ENCODE measurements at places on chromosomes 5 and 9. TPM values are rescaled to one million over a fixed set of nuclear protein-coding genes. Genes with fewer than 3 reads are reported as not detected.
A peak's percentile ranks its signal among the peaks of the same experiment; 100 is the strongest.

DNA sequence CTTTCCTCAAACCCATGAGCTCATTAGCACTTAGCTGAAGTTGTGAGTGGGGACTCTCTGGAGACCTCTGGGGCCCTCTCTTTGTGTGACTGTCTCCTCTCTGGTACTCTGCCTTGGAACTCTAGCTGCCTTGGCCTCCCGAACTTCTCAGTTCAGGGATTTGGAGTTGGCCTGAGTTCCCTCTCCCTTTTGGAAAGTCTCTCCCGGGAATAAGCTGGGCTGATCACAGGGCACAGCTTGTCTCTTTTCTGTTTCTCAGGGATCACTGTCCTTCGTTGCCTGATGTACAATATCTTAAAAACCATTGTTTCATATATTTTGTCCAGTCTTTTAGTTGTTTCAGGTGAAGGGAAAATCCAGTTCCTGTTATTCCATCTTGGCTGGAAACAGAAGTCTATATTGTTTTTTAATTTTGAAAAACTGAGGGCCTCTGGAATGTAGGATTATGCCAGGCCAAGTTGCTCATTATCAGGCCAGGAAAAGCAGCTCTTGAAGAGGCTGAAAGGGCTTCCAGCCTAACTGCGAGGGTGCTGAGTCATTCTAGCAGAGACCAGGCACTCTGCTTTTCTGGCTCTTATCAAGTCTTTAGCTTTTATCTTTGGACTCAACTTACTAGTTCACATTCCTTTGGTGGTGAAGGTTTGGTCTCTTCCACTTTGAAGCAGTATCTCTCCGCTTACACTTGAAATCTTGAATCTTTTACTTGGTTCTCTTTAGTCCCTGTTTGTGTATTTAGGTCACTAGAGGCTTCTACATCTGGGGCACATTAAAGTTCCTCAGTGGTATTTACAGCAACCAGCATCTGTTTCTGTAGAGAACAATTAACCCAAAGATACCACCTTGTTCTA is 8.4 kb upstream of the RGS3 start:
- H3K27ac ChIP-seq, result peak overlapping the region; percentile 87
- no peaks in the 10 kb centered on the region for H3K27me3 ChIP-seq
- DNase-seq, result peak; percentile 77
- no peak overlapping the region for H3K4me3 ChIP-seq
- H3K36me3 ChIP-seq, result no peaks in the 10 kb centered on the region

- no peaks in the 10 kb centered on the region for H3K4me1 ChIP-seq
- H3K36me3 ChIP-seq, result no peaks in the 10 kb centered on the region
- no peak overlapping the region for H3K27ac ChIP-seq
- no peaks in the 10 kb centered on the region for H3K27me3 ChIP-seq
These were observed 457.3 kb downstream of the DMAC1 start for GRCh38 chr9:7342229-7342628.

DNA sequence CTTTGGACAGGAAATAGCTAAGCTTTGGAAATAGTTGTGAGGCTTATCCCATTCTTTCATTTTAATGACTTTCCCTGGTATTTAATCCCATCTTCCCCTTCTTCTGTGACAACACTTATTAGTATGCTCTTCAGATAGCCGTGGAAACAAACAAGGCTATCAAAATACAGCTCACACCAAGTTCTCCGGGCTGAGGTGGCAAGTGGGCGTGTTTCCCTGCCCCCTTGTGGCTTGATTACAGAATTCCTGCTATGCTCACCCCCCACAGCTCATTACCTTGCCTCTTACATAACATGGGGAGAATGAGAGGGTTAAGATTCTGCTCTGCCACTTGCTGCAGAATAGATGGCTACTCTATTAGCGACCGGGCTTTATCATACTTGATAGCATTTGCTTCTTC is 437.1 kb upstream of the TLE4 start:
- no peak overlapping the region for H3K4me3 ChIP-seq
- H3K27me3 ChIP-seq, result no peaks in the 10 kb centered on the region
- no peak overlapping the region for H3K27ac ChIP-seq

The GDA gene
- total RNA-seq, result 0.44 TPM

DNA sequence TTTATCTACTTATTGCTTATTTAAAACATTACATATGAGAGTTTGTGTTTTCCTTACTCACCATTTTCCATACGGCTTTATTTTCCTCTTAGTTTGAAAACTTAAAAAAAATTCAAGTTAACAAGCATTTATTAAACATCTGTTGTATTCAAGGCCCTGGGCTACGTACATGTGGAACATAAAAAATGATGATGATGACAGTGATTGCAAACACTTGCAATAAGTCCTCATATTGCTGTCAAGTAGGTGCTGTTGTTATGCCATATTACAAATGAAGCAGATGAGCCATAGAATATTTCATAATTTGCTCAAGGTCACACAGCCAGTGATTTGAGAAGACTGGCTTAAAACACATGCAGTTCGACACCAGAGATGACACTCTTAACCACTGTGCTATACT is 180.6 kb downstream of the COMMD10 start:
- no peak overlapping the region for H3K27ac ChIP-seq
- H3K36me3 ChIP-seq, result no peaks in the 10 kb centered on the region
- no peak for DNase-seq
- H3K4me1 ChIP-seq, result no peaks in the 10 kb centered on the region
- H3K27me3 ChIP-seq, result no peaks in the 10 kb centered on the region
- H3K4me3 ChIP-seq, result no peak overlapping the region

DNA sequence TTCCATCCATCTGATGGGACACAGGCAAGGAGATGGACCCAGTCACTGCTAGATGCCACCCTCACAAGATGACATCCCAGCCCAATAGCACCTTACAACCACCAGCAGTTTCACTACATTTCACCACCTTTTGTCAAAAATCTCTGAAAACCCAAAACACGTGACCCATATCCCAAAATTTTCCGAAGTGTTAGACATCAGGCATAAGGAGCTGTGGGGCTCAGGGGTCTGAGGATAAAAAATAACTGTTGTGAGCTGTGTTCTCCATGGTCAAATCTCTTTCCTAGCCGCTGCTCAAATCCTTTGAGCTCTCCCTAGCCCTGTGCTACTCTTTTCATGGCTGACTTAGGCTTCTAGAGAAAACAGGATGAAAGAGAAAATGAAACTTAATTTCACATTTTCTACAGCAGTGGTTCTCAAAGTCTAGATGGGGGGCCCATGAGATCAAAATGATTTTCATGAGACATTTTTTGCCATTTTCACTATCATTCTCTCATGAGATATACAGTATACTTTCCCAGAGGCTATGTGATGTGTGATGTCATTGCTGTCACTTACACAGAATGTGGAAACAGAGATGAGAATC is 40.7 kb downstream of the TIMD4 start:
- no peak for DNase-seq
- no peaks in the 10 kb centered on the region for H3K36me3 ChIP-seq
- H3K4me3 ChIP-seq, result no peak overlapping the region
- no peaks in the 10 kb centered on the region for H3K27me3 ChIP-seq
- no peak overlapping the region for H3K27ac ChIP-seq

- no peak for DNase-seq
- no peak overlapping the region for H3K4me3 ChIP-seq
- no peak overlapping the region for H3K27ac ChIP-seq
- H3K27me3 ChIP-seq, result no peaks in the 10 kb centered on the region
- no peaks in the 10 kb centered on the region for H3K4me1 ChIP-seq
These were observed 308.9 kb downstream of the TLE4 start for GRCh38 chr9:79880626-79881025.

The PHYHD1 gene
- total RNA-seq, result 51.9 TPM

The PCDHB12 gene
- 2.3 TPM for total RNA-seq

DNA sequence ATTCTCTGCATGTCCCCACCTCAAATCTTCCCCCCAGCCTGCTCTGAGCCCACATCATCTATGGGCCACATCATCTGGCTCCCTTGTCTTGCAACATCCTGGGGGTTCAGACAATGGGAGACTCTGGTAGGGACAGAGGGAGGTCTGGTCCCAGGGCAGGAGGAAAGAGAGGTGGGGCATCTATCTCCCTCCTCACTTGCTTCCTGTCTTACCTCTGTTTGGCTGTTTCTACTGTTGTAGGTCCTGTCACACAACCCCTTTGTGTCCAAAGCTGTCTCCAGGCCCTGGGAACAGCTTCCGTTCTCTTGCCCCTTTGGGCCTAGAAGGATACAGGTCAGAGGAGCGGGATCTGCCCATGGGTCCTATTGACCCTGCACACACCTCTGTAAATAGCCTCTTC is 227.2 kb downstream of the NSG2 start:
- H3K4me1 ChIP-seq, result no peaks in the 10 kb centered on the region
- DNase-seq, result no peak
- no peaks in the 10 kb centered on the region for H3K36me3 ChIP-seq
- H3K27ac ChIP-seq, result no peak overlapping the region
- H3K4me3 ChIP-seq, result no peak overlapping the region
- H3K27me3 ChIP-seq, result no peaks in the 10 kb centered on the region

The PCDHB8 gene
- 1.7 TPM for total RNA-seq

GRCh38 chr9:129482521-129483414 is 138.1 kb downstream of the C9orf50 start:
- H3K36me3 ChIP-seq, result no peaks in the 10 kb centered on the region
- peak; percentile 90 for DNase-seq
- no peaks in the 10 kb centered on the region for H3K4me1 ChIP-seq
- peak overlapping the region; percentile 99 for H3K27ac ChIP-seq
- peak overlapping the region; percentile 59 for H3K4me3 ChIP-seq

DNA sequence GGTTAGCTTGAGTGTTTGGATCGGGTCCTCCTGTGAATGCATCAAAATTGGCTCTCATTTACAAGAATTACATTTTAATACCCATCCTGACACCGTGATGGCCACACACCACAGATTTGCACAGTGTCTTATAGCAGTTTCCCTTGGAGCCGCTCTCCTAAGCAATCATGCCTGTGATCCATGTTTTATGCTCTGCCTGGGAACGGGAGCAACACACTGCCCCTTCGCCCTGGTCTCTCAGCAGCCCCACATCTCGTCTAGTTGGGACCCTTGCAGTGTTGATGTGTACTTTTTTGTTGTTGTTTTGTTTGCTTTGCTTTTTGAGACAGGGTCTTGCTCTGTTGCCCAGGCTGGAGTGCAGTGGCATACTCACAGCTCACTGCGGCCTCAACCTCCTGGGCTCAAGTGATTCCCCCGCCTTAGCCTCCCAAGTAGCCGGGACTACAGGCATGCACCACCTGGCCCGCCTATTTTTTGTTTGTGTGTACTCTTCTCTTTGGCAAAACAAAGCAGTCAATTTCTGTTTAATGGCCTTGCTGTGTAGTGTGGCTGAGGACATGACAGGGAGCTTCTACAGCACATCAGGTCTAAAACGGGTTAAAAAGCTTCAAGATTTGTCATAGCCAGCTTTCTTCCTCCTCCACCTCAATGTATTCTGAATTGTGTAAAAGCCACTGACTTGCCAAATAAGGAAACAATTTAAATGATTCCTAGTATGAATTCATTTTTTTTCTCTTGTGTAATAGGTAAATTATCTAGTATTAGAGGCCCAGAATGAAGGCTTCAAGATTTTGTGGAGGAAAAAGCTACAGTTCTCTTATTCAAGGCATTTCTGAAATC is 101.6 kb upstream of the TBCA start:
- no peak for DNase-seq
- no peaks in the 10 kb centered on the region for H3K36me3 ChIP-seq
- H3K4me3 ChIP-seq, result no peak overlapping the region
- no peaks in the 10 kb centered on the region for H3K27me3 ChIP-seq

The ANKRD31 gene
- total RNA-seq, result 0.08 TPM

The BTNL8 gene
- 0.48 TPM for total RNA-seq

The CCDC152 gene
- 0.89 TPM for total RNA-seq

The WDR38 gene
- not detected for total RNA-seq

- H3K36me3 ChIP-seq, result no peaks in the 10 kb centered on the region
- DNase-seq, result no peak
- H3K27ac ChIP-seq, result no peak overlapping the region
- peaks cover 10% of the 10 kb centered on the region for H3K4me1 ChIP-seq
- H3K4me3 ChIP-seq, result no peak overlapping the region
- no peaks in the 10 kb centered on the region for H3K27me3 ChIP-seq
These were observed 24.9 kb upstream of the FIBCD1 start for GRCh38 chr9:130963916-130964315.

DNA sequence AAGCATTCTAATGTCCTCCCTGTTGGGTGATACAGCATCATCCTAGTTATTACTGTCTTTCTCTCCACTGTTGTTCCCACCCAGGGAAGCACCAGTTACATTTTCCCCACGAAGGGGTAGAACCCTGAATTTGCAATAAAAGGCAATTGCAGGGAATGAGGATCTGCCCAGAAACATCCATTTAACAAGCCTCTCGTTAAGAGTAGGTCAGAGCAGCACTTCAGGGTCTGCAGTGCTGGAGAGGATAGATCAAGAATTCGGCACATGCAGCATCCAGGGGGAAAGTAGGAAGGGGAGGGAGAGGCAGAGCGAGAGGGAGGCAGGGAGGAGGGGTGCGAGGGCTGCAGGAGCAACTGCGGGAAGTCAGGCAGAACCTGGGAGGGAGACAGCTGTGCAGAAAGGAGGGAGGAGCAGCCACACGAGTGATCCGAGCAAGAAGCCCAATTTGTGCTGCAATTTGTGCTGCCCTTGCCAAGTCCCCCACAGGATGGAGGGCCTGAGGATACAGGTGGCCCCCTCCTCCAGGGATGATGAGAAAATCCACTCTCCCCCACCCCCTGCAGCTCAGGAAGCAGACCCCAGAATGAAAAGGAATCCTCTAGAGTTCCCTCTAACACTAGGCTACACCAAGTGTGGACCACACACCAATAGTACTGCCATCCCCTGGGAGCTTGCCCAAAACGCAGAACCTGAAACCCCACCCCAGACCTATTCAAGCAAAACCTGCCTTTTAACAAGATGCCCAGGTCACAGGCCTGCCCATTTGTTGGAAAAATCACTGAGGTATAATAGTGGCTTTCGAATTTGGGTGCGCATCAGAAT is 62.2 kb downstream of the EPB41L4B start:
- no peak overlapping the region for H3K27ac ChIP-seq
- no peak overlapping the region for H3K4me3 ChIP-seq
- peaks cover 11% of the 10 kb centered on the region for H3K4me1 ChIP-seq
- peak; percentile 44 for DNase-seq
- H3K27me3 ChIP-seq, result no peaks in the 10 kb centered on the region
- H3K36me3 ChIP-seq, result no peaks in the 10 kb centered on the region

The PCDHA4 gene
- total RNA-seq, result 0.63 TPM

DNA sequence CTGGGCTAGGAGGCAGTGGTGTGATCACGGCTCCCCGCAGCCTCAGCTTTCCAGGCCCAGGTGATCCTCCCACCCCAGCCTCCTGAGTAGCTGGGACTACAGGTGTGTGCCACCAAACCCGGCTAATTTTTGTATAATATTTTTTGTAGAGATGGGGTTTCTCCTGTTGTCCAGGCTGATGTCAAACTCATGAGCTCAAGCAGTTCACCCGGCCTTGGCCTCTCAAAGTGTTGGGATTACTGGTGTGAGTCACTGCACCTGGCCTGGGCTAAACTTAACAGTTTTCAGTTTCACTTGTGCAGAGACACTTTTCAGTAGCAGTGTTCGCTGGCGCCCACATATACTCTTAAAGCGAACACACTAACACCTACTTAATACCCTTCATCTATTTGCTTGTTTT is 205.6 kb upstream of the ZNF608 start:
- DNase-seq, result no peak
- no peaks in the 10 kb centered on the region for H3K27me3 ChIP-seq
- H3K36me3 ChIP-seq, result no peaks in the 10 kb centered on the region
- H3K27ac ChIP-seq, result no peak overlapping the region

GRCh38 chr9:94685359-94685758 is 41.1 kb upstream of the AOPEP start:
- H3K4me1 ChIP-seq, result peaks cover 3% of the 10 kb centered on the region
- H3K27me3 ChIP-seq, result no peaks in the 10 kb centered on the region
- H3K4me3 ChIP-seq, result no peak overlapping the region
- H3K27ac ChIP-seq, result no peak overlapping the region

GRCh38 chr5:88799938-88800535 is 82.9 kb downstream of the MEF2C start:
- H3K27me3 ChIP-seq, result no peaks in the 10 kb centered on the region
- no peak overlapping the region for H3K4me3 ChIP-seq
- H3K36me3 ChIP-seq, result peaks cover 4% of the 10 kb centered on the region
- H3K4me1 ChIP-seq, result no peaks in the 10 kb centered on the region
- no peak overlapping the region for H3K27ac ChIP-seq
